ENCODE measurements at places on chromosomes 16 and 17.

- DNase-seq: no peak
These were observed 1.6 kb upstream of the ASPA start for GRCh38 chr17:3474212-3474611.

DNA sequence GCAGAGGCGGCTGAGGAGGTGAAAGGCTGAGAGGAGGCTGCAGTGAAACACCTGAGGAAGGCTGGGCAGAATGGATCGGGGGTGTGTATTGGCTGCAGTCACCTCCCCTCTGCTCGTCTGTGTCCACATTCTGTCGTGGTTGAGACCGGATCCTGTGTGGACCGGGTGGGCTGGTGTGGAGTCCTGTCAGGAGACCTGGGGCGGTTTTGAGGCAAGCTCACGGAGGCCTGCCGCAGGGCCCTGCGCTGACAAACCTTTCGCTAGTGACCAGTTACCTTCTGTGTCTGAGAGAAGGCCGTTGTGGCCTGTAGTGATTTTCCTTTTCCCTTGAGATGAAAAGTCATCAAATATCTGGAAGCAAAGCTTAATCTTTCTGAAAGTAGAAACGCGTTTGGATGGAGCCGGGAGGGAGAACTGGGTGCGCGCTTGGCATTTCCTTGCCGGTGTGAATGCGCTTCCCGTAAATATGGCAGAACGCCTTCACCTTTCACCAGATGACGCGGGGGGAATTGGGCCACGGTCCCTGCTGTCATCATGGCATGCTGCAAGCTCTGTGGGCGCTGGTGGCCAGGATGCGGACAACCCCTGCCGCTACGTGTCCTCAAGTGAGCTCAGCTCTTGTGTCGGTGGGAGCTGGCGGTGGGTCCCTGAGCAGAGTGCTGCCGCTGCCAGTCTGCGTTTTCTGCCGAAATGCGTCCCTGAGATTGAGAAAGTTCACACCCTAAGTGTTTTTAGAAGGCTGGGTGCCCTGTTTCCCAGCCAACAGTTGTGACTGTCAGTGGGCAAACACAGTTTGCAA, 6.3 kb downstream of the BANP start:
- DNase-seq: no peak

- DNase-seq: peak; percentile 50
These were observed 11.7 kb downstream of the ABCC1 start for GRCh38 chr16:15961060-15961511.

DNA sequence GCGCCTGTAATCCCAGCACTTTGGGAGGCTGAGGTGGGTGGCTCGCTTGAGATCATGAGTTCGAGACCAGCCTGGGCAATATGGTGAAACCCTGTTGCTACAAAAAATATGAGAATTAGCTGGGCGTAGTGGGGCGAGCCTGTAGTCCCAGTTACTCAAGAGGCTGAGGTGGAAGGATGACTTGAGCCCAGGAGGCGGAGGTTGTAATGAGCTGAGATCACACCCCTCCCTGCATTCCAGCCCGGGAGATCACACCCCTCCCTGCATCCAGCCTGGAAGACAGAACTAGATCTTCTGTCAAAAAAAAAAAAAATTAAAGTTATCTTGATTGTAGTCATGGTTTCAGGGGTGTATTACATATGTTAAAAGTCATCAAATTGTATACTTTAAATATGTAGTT, 26.8 kb upstream of the GLG1 start:
- DNase-seq: no peak

GRCh38 chr16:68470461-68471150, 22.3 kb upstream of the SMPD3 start:
- DNase-seq: no peak

DNA sequence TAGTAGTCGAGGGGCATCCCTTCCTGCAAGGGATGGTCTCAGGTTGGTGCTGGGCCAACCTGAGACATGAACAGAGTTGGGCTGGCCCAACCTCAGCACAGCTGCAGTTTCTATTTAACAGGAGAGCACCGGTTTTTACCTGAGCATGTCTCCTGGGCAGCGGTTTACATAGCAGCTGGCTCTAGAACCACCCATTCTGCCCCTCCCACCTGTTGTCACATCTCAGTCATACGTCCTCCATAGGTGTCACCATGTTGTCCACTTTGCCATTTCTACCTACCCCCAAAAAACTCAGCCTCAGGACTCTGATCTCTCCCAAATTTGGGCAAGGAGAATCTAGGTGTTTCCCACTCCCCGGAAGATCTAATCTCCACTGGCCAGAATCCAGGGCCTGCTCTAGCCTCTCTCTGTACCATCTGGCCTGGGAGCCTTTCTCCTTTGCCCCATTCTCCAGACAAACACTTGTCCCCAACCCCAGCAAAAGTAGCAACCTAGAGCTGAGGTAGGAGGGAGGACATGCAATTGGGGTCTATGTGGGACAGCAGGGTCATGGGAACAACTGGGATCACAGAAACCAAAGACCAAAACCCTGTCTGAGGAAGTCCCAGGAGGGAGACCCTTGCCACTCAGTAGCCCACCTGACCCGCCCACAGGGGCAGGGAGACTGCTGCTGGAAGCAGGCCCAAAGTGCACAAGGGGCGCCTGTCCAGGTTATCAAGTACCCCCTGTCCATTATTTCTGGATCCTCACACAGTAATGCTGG, 19.1 kb downstream of the ETV4 start:
- no peak for DNase-seq

GRCh38 chr16:67917140-67917851, 14.4 kb downstream of the CTRL start:
- no peak for DNase-seq

- DNase-seq: no peak
These were observed 4.1 kb downstream of the CCL2 start for GRCh38 chr17:34259146-34259545.

DNA sequence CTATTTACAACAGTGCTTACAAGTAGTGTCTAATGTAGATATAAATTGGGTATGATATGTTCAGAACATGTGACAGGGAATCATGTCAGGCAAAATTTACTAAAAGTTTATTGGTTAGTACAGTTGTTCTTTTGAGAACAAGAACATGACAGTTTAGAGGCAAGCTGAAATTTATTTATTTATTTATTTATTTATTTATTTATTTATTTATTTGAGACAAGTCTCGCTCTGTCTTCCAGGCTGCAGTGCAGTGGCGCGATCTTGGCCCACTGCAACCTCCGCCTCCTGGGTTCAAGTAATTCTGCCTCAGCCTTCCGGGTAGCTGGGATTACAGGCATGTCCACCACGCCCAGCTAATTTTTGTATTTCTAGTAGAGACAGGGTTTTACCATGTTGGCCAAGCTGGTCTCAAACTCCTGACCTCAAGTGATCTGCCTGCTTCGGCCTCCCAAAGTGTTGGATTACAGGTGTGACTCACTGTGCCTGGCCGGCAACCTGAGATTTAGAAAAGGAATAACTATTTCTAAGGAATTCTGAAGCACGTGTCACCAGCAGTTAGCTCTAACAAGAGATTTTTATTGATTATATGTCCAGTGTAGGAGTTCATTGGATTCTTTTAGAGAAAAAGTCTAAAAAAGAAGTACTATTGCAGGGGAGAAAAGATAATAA, 24.9 kb downstream of the MRTFB start:
- no peak for DNase-seq

GRCh38 chr16:53612003-53612402, 91.7 kb downstream of the RPGRIP1L start:
- no peak for DNase-seq

GRCh38 chr17:45975640-45976295, 23.3 kb upstream of the STH start:
- DNase-seq: no peak

DNA sequence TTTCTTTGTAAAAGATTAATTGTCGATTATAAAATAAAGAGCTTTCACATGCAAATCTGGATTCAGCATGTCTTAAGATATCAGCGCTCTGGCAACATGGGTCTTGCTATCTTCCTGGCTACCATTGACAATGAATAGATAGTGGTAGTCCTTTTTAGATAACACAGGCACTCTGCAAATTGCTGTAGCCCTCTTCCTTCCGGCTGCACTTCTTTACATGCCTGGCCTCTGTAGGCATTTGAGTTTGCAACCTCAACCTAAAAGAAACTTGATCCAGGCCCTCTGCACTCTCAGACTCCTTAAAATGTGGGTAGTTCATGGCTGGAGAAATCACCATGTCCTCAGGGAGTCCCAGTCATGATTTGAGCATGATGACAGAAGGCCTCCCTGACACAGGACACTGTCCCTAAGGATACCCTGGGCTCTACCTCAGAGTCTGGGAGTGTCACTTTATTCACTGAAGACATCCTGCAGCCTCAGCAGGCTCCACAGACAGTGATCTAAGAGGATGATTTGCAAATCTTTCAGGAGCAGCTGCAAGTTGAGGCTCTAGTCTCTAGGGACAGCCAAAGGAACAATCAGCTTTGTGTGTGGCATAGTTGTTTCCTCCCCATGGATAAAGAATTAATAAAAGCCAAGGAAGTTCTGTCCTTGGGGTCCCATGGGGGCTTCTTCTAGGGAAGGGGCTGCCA, 529.4 kb downstream of the RBFOX1 start:
- no peak for DNase-seq

GRCh38 chr17:42529061-42529460, 7.0 kb upstream of the NAGLU start:
- DNase-seq: no peak

DNA sequence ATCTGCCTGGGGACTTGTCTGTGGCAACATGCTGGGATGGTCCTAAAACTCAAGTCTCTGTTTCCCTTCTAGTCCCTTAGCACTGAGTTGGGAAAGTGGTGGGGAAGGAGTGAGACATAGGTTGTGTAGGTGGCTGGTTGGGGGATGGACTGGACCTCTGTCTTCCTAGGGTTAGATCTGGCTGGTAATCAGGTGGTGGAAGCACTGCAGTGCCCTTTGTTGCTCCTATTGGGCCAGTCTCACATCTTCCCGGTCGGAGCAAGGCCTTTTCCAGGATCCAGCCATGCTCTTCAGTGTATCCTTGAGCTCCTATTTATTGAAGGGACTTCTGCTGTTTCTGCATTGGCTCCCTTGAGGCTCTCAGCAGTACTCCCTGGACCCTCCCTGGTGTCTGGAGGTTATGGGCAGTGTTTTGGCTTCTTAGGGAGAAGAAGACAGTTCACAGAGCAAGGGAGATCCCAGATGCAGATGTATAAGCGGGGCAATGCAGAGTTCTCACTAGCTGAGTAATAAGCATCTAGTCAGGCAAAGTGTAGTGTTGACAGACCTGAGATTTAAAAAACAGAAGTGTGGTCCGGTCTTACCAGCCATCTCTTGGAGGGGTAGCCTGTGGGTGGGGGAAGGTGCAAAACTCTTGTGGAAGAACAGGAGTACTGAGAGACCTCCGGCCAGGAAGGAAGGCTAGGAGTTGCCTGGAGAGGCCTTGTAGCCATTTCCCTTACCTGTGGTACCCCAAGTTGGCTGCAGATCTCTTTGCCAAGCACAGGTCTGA, 1.3 kb upstream of the NUTF2 start:
- no peak for DNase-seq

- no peak for DNase-seq
These were observed 26.4 kb upstream of the TMEM220 start for GRCh38 chr17:10756185-10756584.

- no peak for DNase-seq
These were observed 114.6 kb upstream of the NOG start for GRCh38 chr17:56478836-56479447.

GRCh38 chr17:72119077-72119872, 1.5 kb upstream of the SOX9 start:
- DNase-seq: no peak

- no peak for DNase-seq
These were observed 13.1 kb upstream of the ETV4 start for GRCh38 chr17:43559161-43559816.

GRCh38 chr17:77618173-77618572, 340.3 kb upstream of the TNRC6C start:
- DNase-seq: no peak

DNA sequence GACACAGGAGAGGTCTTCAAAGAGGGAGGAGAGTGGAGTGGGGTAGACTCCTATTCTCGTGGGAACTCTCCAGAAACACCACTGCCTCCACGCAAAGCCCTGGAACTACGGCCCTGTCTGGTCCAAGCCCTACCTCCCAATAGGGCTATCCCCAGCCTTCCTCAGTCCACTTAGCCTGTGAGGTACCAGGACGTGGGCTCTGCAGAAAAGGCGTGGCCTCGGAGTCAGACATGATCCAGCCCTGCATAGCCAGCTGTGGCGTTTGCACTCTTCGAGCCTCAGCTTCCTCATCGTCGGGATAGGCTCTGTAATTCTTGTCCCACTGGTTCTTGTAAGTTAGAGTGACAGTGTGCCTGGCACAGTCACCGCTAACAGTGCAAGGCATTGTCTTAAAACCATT, 13.8 kb downstream of the ENDOV start:
- no peak for DNase-seq

GRCh38 chr17:61205401-61205800, 194.2 kb upstream of the TBX2 start:
- DNase-seq: no peak

GRCh38 chr16:48537275-48537674, 72.7 kb downstream of the N4BP1 start:
- DNase-seq: no peak

DNA sequence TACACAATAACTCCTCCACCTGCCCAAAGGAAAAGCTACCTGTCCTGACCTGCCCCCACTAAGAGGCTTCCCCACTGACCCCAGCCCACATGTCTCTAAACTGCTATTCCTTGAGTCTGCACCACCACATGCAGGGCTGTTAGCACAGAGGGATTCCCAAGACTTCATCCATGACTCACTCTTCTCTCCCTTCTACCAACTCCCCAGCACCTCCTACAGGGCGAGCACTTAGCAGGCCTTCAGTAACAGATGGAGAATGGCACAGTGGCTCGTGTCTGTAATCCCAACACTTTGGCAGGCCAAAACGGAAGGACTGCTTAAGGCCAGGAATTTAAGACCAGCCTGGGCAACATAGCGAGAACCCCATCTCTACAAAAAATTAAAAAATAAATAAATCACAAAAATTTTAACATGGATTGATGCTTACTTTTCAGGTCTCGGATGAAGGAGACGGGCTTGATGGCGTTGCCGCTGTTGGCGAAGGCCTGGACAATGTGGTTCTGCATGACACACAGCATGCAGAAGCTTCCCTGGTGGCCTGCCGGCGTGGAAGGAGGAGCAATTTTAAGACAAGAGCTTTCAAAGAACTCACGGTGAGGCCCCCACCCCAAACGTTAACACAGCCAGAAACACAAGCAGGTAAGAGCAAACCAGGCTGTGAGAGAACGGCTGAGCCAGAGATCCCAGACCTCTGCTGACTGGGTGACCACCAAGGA, 12.0 kb downstream of the USP36 start:
- DNase-seq: no peak

Data from activated T-cell treated with anti-CD3 and anti-CD28 coated beads for 48 hours (primary cell).